ENCODE measurements at places on chromosomes 6 and 20.

DNA sequence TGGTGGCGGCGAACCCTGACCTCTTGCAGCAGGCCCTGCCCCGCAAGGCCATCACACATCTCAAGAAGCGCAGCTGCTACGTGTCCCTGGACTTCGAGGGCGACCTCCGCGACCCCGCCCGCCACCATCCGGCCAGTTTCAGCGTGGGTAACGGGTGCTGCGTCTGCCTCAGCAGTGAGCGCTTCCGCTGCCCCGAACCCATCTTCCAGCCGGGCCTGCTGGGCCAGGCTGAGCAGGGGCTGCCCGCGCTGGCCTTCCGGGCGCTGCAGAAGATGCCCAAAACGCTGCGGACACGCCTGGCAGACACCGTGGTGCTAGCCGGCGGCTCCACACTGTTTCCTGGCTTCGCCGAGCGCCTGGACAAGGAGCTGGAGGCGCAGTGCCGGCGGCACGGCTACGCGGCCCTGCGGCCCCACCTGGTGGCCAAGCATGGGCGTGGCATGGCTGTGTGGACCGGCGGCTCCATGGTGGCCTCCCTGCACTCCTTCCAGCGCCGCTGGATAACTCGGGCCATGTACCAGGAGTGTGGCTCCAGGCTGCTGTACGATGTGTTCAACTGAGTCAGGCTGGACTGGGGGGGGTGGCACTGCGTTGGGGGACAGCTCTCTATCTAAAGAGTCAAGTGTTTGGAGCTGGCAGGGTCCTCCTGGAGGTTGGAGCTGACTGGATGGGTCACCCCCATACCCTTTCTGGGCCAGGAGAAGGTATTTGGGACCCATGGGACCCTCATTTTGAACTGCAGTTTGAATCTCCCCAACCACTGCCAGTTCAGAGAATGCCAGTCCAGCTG is 1.1 kb downstream of the ACTL10 start:
- peak; percentile 66 for DNase-seq

- no peak for DNase-seq
These were observed 32.1 kb downstream of the BFSP1 start for GRCh38 chr20:17499041-17499440.

DNA sequence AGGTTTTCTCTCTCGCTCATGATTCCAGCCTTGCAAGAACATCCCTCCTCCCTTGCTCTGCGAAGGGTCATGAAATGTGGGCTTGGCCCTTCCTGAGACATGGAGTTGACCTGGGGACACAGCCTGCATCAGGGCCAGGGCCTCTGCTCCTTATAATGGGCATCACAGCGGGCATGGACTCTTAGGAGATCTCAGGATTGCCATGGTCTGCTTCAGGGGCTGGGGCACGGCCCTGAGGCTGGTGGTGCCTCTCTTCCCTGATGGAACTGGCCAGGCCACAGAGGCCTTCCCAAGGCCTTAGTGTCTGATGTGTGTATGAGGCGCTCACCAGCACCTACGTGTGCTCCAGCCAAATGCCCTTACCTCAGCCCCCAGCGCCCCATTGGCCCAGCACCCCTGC is 23.9 kb downstream of the ENTPD6 start:
- no peak for DNase-seq

DNA sequence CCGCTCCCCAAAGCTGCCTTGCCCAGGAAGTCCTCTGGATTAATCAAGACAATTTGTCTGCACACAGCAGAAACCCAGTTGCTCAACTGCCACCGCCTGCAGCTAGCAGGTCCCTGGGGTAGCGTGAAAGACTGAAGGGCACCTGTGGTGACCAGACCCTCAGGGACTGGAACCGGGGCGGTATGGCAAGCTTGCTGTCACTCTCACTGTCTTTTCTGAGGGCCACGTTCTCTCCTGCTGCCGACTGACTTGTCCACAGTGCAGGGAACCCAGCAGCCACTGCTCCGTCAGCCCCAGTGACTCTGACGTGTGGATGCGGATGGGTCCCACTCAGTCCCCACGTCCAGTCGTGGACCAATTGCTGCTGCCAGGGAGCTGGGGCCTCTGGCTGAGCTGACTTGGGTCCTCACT is 72.8 kb upstream of the PMEPA1 start:
- DNase-seq: no peak

DNA sequence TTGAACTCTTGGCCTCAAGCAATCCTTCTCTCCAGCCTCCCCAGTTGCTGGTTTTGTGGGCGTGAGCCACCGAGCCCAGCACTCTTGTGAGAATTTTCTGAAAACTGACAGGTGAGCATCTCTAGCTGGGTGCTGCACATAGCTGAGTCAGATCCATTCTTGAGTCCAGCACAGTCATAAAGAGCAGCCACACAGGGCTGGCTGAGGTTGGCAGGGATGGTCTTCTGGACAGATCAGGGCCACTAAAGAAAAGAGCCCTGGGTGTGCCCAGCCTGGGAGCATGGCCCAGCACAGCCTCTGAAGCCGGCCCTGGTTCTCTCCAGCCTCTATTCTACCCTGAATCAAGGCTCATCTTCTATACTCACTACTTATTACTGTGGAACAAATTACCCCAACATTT is 11.5 kb downstream of the DLGAP4 start:
- DNase-seq: no peak

GRCh38 chr6:159008656-159009288 is 8.8 kb upstream of the RSPH3 start:
- peak; percentile 54 for DNase-seq

DNA sequence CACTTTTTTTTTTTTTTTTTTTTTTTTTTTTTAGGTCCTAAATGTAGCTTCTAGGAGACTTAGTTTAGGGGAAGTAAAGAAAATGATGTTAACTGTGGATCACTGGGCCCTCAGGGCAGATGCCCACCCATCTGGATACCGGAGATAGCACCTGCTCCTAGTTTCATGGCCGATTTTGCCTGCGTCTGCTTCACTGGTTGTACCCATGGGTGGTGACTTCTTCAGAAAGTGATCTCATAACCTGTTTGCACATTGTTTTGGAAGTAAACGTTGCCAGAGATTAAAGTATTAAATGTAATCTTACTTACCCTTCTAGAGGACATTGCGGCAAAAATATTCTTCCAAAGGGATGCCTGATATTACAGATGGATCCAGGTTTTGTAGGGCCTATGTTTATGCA is 79.8 kb upstream of the SGK1 start:
- no peak for DNase-seq

- DNase-seq: no peak
These were observed 349.2 kb downstream of the TPBG start for GRCh38 chr6:82712826-82713225.

DNA sequence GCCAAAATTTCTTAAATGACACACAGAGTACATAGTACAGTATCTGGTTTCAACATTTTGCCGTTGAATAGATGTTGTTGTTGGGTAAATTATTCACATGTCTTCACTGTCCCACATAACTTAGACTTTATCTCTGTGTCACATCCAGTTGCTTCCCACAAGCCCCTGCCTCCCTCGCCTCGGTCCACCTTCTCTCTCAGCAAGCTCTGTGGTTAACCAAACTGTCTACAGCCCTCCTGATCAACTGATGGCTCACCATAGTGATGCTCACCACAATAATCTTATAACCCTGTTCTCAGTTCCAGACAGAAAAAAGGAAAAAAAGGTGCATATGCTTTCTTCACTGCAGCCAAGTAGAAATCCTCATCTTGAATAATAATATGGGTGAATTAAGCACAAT is 23.0 kb downstream of the IL17F start:
- DNase-seq: no peak

DNA sequence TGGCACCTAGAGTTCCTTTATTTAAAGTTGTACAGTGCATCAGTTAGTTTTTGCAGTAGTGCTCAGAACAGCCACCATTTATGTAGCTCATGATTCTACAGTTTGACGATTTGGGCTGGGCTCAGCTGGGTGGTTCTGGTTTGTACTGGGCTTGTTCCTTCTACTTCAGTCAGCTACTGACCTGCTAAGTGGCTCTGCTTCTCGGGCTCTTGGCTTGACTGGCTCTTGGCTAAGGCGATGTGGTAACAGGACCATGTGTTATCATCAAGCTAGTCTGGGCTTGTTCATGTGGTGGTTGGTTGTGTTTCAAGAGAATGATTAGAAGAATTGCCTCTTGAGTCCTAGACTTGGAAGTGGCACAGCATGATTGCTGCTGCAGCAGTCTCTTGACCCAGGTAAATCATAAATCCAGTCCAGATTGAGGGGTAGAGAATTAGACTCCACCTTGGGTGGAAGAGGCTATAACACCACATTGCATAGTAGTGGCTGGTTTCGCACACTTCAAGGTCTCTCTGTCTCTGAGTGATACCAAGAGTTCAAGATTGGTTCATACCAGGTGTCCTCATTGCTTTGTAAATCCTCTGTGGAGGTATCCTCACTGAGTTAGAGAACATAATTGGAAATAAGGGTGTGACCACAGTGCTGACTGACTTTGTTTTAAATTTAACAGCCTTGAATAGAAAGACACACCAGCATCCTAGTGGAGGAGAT is 253.0 kb downstream of the ARID1B start:
- DNase-seq: no peak

GRCh38 chr6:123497025-123497424 is 139.7 kb downstream of the TRDN start:
- DNase-seq: no peak
